ENCODE measurements at places on chromosomes 7 and 10. TPM values are rescaled to one million over a fixed set of nuclear protein-coding genes. Genes with fewer than 3 reads are reported as not detected.

CYP3A7 gene
- not detected for polyA plus RNA-seq

ODAD2 gene
- 0.03 TPM for polyA plus RNA-seq

RPEL1 gene
- polyA plus RNA-seq: not detected

SLC26A3 gene
- polyA plus RNA-seq: 0.13 TPM

CH25H gene
- polyA plus RNA-seq: 2.3 TPM

NFE2L3 gene
- 6.5 TPM for polyA plus RNA-seq

DNA sequence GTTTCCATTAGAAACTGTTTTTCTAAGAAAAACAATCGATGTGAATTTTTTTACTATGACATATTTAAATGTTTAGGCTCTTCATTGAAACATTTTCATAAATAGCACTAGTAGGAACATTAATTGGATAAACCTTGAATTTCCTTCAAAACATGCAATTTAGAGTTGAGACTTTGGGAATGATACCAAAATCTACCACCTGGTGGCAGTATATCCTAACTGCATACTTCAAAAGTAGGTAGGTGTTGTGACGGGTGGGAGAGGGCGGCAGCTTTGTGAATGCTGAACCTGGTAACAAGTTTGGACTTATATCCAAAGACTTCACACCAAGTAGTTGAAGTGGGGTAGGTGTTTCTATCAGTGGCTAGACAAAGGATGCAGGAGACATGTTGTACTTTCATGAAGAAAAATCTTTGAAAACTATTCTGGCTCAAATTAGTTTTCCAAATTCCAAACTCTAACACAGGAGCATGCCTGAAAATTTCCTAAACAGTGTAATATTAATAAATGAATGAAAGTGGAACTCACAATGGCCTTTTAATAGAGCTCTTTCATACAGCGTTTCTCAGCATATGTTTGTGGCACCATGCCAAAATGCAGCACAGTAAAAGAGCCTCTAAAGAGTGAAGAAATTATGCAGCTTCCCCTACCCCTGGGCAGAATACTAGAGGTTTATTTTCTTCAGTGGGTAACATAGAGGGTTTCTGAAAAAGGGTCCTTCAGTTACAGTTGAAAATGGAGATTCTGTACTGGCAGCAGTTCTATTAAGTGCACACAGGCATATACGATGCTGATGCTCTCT, 201.0 kb upstream of the TPK1 start:
- H3K4me1 ChIP-seq: no peaks in the 10 kb centered on the region
- H3K27me3 ChIP-seq: no peaks in the 10 kb centered on the region

- no peak overlapping the region for H3K4me3 ChIP-seq
- no peak for DNase-seq
- peaks cover 92% of the 10 kb centered on the region for H3K4me1 ChIP-seq
These were observed 5.3 kb downstream of the LARP4B start for GRCh38 chr10:926075-926698.

DNA sequence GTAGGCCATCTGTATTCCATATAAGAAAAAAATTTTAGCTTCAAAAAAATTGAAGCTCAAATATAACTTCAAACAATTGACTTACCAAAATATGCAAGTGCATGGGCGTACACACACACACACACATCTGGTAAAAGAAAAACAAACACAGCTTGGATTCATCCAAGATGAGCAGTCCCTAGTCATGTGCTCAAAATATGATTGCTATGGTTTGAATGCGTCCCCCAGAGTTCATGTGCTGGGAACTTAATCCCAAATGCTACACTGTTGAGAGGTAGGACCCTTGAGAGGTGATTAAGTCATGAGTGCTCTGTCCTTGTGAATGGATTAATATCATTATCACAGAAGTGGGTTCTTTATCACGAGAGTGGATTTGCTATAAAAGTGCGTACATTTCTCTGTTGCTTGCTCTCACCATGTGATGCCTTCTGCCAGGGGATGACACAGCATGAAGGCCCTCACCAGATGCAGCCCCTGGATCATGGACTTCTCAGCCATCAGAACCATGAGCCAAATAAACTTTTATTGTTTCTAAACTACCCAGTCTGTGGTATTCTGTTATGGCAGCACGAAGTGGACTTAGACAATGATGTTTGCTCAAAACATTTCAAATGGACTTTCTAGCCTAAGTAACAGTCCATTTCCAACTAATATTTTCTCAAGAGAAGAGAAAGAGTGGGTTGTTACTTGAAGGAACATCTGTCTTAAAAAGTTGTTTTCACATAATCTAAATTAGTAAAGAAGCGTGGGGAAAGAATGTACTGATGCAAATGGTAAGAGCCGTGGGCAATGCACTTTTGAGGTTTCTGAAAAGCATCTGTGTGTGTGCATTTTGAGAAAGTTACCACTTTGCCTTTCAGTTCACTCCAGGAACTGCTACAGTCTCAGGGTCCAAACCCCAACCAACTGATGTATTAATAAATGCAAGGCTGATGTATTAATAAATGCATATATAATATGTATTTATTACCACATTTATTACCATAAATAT, 15.1 kb upstream of the SVIL start:
- no peak for DNase-seq
- H3K27me3 ChIP-seq: no peaks in the 10 kb centered on the region
- no peaks in the 10 kb centered on the region for H3K36me3 ChIP-seq
- no peak overlapping the region for H3K27ac ChIP-seq

DNA sequence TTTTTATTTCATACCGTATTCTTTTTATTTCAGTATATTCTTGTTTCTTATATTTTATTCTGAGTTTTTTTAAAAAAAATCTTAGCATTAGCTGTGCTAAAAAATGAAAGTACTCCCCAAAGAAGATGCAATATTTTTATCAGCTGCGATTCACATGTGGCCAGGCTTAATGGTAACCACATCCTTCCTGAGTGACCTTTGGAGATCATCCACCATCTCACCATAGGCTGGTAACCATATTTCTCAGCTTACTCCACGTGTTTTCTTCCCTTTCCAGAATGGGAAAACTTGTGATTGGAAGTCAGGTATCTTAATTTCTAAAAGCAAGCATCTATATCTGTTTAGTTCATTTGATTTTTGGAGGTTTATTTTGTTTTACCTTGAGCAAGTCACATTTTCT, 18.8 kb upstream of the LIPM start:
- no peak overlapping the region for H3K27ac ChIP-seq
- H3K36me3 ChIP-seq: no peaks in the 10 kb centered on the region
- H3K4me1 ChIP-seq: no peaks in the 10 kb centered on the region
- H3K27me3 ChIP-seq: no peaks in the 10 kb centered on the region
- no peak for DNase-seq

GRCh38 chr7:137937202-137937560, 64.7 kb downstream of the CREB3L2 start:
- no peaks in the 10 kb centered on the region for H3K27me3 ChIP-seq
- no peaks in the 10 kb centered on the region for H3K36me3 ChIP-seq
- peak overlapping the region; percentile 77 for H3K27ac ChIP-seq
- DNase-seq: no peak

DNA sequence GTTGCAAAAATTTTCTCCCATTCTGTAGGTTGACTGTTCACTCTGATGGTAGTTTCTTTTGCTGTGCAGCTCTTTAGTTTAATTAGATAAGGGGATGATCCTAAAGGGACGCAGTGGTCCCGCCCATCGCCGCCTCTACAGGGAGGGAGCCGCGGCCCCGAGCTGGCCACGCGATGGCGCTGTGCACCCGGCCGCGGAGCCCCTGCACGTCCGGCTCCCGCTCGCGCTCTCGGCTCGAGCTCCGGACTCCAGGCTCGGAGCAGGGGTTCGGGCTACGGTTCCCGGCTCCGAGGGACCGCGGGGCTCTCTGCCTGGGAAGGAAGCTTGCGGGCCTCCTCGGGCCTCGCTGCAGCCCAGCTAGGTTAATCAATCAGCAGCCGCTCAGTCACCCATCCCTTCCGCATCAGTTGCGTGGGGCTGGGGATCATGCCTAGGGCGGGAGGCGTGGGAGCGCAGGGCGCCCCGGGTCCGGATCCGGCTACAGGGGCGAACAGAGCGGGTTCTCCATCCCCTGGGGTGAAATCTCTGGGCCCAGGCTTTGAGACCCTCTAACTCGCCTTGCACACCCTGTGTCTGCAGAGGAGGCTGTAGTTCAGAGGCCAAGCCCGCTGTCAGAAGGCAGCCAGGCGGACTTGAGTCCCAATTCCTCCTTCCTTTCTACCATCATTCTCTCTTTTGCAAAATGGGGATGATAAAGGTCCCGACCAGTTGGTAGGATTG, 97.9 kb downstream of the WDR11 start:
- peak; percentile 83 for DNase-seq
- no peak overlapping the region for H3K27ac ChIP-seq
- peak overlapping the region; percentile 41 for H3K4me3 ChIP-seq
- H3K4me1 ChIP-seq: peaks cover 10% of the 10 kb centered on the region
- H3K36me3 ChIP-seq: no peaks in the 10 kb centered on the region

- peak; percentile 20 for DNase-seq
- H3K36me3 ChIP-seq: no peaks in the 10 kb centered on the region
- H3K27ac ChIP-seq: no peak overlapping the region
- no peaks in the 10 kb centered on the region for H3K4me1 ChIP-seq
- H3K4me3 ChIP-seq: no peak overlapping the region
These were observed 100.5 kb upstream of the SDK1 start for GRCh38 chr7:3200504-3200903.

DNA sequence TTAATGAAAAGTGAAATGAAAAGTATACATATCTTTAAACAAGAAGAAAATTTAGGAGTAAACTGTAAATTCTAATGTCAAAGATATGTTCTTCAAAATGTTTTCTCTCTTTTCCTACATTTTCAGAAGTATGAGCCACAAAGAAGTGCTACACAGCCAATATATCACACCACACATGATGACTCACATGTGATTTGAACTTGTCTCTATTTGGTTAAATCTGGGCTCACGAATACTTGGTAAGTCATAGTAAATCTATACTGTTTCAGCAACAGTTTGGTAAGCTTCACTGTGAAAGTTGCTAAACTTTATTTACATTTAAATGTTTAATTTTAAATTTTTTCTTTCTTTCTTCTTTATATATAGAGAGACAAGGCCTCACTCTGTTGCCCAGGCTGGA, 380.6 kb upstream of the IGFBP3 start:
- DNase-seq: no peak
- H3K27me3 ChIP-seq: no peaks in the 10 kb centered on the region
- H3K4me1 ChIP-seq: no peaks in the 10 kb centered on the region
- H3K36me3 ChIP-seq: no peaks in the 10 kb centered on the region
- H3K27ac ChIP-seq: no peak overlapping the region
- no peak overlapping the region for H3K4me3 ChIP-seq

- H3K36me3 ChIP-seq: no peaks in the 10 kb centered on the region
- DNase-seq: peak; percentile 60
- H3K27me3 ChIP-seq: no peaks in the 10 kb centered on the region
- no peak overlapping the region for H3K4me3 ChIP-seq
- H3K4me1 ChIP-seq: peaks cover 24% of the 10 kb centered on the region
These were observed 67.7 kb upstream of the AQP1 start for GRCh38 chr7:30843741-30844482.

- H3K27me3 ChIP-seq: no peaks in the 10 kb centered on the region
- H3K4me3 ChIP-seq: no peak overlapping the region
- H3K4me1 ChIP-seq: no peaks in the 10 kb centered on the region
These were observed 864.8 kb downstream of the GATA3 start for GRCh38 chr10:8919280-8919679.

DNA sequence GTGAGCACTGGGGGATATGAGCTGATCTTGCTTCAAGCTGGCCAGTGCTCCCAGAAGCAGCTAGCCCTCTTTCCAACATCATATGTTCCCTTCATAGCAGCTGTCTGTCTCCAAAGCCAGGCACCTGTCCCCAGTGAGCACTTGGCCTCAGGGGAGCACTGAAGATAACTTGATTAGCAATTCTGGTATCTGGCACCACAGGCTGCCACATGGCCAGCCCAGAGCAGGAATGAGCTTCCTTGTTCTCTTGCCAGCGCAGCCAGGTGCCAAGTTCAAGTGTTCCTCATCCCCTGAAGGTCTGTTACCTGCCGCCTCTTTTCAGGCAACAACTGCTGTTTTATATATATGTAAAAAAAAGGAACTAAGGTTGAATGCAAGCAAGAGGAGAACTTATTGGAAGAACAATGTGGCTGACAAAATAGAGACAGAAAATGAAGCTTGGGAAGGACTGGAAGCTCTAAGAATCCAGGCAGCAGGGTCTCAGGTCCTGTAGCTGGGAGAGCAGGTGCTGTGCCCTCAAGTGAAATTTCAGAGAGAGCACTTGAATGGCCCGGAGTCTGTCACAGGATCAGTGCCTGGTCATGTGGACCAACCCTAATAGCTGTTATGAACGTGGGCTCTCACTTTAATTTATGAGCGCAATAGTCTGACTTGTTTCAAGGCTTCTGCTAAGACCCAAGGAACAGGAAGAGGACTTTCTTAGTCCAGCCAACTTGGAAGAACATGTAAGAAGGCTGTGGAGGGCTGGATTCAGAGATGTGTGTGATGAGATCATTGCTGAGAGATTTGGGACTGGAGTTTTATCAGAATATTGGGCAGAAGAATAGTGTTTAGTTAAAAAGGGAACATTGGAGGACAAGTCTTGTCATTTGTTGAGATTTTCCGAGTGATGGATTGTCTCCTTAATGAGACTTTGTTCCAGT, 267.2 kb downstream of the GLRX3 start:
- DNase-seq: no peak
- no peaks in the 10 kb centered on the region for H3K4me1 ChIP-seq
- no peak overlapping the region for H3K27ac ChIP-seq
- no peaks in the 10 kb centered on the region for H3K27me3 ChIP-seq
- H3K4me3 ChIP-seq: no peak overlapping the region
- H3K36me3 ChIP-seq: no peaks in the 10 kb centered on the region

DNA sequence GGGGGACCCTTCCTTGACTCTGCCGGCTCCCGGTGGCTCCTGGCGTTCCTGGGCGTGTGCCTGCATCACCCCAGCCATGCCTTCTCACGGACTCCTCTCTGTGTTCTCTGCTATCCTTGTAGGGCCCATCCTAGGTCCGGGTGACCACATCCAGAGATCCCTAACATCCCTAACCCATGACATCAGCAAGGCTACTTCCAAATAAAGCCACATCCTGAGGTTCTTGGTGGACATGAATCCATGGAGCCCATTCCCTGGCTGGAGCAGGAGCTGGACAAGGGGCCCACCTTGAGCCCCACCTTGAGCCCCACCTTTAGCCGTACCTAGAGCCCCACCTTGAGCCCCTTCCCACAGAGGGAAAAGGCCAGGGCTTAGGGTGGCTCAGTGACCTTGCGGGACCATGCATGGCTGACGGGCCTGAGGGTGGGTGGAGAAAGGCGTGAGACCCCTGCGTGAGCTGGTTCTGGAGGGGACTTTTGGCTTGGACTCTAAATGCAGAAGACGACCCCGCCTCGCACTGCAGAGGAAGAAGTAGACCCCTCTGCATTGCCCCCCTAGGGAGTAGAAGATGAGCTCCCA, 58.5 kb upstream of the INPP5A start:
- no peaks in the 10 kb centered on the region for H3K4me1 ChIP-seq
- no peak overlapping the region for H3K4me3 ChIP-seq
- no peaks in the 10 kb centered on the region for H3K36me3 ChIP-seq
- no peak for DNase-seq
- H3K27ac ChIP-seq: no peak overlapping the region

DNA sequence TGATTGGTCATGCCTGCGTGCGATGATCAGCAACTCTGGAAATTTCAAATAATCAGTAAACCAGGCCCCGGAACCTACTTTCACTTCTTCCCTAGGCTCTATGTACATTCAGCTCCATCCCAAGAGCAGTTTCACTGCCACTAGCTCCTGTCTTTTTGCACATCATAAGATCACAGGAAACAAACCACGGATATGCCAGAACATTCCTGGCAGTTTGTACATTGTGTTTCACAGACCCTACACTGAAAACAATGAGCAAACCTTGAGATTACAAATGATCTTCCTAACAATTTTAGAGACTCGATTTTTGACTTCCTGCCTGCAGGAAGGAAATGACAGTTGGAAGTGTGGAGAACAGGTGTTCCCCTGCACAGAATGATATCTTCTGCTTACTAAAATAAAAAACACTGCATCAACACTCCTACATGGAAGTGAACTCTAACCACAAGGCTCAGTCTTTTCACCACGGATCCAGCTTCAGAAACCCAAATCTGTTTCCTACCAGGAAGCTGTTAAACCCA, 7.6 kb upstream of the TMEM236 start:
- no peaks in the 10 kb centered on the region for H3K36me3 ChIP-seq
- H3K4me3 ChIP-seq: no peak overlapping the region
- H3K4me1 ChIP-seq: peaks cover 5% of the 10 kb centered on the region
